ENCODE measurements at places on chromosomes 16 and 17.

DNA sequence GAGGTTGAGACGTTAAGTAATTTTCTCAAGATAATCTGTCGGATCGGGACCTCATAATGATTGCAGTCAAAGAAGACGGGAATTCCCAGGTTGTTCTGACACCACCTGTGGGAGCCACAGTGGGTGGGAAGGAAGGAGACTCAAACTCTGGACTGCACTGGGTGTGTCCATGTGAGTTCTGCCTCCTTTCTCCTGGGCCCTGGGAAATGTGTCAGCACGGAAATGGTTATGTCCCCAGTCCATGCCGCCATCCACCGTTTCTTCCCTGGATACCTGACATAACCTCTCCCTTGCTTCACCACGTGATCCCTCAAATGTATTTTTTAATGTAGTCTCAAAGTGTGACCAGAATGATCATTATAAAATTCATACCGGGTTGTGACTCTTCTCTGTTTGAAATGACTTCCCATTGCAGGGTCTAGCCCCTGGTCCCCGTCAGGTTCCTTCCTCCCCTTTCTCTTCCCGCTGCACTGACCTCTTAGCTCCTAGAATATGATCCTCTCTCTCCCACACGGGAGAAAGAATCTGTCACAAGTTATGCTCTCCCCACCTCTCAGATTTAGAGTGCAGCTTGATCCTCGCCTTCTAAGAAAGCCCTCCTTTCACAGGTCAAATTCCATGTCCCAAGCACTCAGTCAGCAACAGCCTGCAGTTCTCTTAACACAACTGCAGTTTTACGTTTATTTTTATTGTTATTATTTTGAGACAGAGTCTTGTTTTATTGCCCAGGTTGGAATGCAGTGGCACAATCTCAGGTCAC, 820.0 kb upstream of the EEF2KMT start:
- DNase-seq, result no peak

DNA sequence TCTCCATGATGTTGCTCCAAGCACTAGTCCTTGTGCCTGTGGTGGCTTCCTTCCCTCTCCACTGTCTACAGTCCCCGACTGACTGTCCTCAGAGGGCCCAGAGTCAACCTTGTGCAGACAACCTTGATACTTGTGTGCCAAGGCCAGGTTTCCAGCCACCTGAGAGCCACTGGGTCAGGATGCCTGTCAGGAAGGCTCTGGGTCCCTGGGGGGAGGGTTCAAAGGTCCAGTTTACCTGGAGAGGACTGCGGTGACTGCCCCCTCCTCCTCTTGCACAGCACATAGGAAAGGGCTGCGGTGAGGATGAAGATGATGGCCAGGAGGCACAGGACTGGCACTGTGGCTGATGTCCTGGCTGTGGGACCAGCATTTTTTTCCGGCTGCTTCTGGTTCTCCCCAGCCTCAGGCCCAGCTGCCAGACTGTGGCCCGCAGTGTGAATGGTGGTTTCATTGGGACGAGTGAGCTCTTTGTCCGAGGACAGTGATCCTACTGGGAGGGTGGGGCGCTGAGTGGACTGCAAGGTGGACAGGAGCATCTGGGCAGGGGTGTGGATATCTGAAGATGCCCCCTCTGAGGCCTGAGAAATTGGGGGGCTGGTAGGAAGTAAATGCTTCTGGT, 3.7 kb downstream of the MED11 start:
- no peak for DNase-seq

DNA sequence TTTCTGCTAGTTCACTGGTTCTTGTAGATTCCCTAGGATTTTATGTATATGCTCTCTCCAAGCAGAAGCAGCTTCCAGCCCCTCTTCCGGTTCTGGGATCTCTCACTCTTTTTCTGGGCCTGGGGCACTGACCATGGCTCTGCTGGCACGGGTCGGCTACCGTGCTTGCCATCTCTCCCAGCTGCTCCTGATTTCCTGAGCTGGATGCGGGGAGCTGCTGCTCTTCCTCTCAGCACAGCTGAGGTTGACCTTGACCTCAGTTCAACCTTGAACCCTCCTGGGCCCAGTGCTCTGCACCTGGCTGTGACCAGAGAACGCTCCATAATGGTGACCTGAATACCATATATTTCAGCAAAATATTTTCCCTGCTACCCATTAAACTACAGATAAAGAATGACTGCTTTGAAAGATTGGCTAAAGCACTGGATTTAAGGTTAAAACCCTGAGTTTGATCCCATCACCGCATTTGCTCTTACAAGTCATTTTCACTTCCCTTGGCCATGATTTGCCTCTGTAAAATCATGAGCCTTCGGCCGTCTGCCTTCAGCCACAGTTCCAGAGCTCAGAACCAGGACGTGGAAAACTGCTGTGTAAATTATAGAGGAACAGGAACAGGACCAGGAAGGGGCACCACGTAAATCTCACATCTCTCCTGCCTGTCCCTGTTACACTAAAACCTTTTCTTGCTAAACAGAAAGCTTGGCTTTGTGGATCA, 130.8 kb upstream of the CHMP6 start:
- no peak for DNase-seq

GRCh38 chr16:3606441-3606840, 5.0 kb downstream of the SLX4 start:
- no peak for DNase-seq

GRCh38 chr17:82097919-82098168, 192 bp downstream of the FASN start:
- no peak for DNase-seq

GRCh38 chr16:62010186-62010585, 26.1 kb downstream of the CDH8 start:
- DNase-seq, result no peak

GRCh38 chr17:30253312-30253711, 17.8 kb upstream of the SLC6A4 start:
- no peak for DNase-seq

DNA sequence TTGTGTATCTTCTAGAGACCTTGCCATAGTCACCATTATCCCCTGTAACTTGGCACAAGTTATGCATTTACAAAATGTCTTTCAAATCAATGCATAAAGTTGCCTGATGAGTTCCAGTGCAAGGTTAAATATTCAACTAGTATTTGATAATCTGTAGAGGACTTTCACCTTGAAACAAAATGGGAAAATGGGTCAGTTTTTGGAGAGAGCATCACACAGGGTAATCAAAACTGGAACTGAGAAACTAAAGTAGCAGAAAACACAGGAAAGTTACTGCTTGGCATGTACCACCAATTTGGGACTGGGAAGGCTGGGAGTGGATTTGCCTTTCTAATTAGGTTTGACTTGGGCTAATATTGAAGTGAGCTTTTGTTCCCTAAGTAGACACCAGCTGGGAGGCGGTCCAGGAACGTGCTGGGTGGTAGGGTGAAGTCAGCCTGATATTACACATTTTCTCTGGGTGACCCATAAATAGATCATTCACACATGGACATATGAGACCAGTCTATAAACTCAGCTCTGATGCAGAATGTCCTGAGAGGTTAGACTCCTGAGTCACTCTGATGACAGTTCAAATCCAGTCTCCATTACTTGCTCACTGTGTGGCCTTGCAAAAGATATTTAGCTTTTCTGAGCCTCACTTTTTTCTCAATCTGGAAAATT, 152.3 kb downstream of the PCTP start:
- no peak for DNase-seq

All from testis (tissue), 5 donors.